ENCODE measurements at places on chromosomes 1 and 21. TPM values are rescaled to one million over a fixed set of nuclear protein-coding genes. Genes with fewer than 3 reads are reported as not detected.

Gene LCK
- total RNA-seq: not detected

Gene FGR
- total RNA-seq: not detected

Gene RGS2
- total RNA-seq: 26.9 TPM

Gene CELA3B
- total RNA-seq: not detected

Gene CFAP126
- total RNA-seq: not detected

Gene PRR9
- not detected for total RNA-seq

Gene KRTAP19-7
- not detected for total RNA-seq

Gene ADPRS
- 53.9 TPM for total RNA-seq

Gene SPATA6
- 6.8 TPM for total RNA-seq

Gene SPOCD1
- 12.4 TPM for total RNA-seq

DNA sequence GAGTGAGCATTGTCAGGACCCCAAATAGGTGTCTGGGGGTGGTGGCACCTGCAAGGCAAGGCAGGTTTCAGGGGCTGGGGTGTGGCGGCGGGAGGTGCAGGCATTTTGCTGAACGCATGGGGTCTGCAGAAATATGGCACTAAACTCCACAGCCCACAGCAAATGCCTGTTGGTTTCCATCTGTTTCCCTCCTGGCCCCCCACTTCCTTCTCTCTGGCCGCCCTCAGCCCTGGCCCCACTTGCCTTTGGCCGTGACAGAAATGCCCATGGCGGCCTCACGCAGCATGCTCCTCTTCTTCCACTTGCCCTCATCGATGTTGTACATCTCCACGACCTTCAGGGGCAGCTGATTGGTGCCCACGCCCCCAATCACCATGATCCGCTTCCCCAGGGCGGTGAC is 13.7 kb downstream of the KLHDC8A start:
- no peak for DNase-seq

GRCh38 chr1:184629266-184629665 is 125.4 kb downstream of the EDEM3 start:
- peak; percentile 17 for DNase-seq

- no peak for DNase-seq
Measured at GRCh38 chr1:239795304-239795703, 296.4 kb upstream of the FMN2 start.

DNA sequence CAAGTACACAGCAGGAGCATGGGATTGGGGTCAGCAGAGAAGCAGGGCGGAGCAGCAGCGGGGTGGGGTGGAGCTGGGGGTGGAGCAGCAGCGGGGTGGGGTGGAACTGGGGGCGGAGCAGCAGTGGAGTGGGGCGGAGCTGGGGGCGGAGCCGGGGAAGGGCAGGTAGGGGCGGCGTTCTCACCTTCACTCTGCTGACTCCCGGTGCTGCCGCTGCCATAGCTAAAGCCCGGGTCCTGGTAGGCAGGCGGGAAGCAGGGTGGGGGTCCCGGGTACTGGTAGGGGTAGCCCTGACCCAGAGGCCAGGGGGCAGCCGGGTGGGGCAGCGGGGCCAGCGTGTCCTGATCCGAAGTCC is 6.7 kb downstream of the TAS1R3 start:
- DNase-seq: no peak

DNA sequence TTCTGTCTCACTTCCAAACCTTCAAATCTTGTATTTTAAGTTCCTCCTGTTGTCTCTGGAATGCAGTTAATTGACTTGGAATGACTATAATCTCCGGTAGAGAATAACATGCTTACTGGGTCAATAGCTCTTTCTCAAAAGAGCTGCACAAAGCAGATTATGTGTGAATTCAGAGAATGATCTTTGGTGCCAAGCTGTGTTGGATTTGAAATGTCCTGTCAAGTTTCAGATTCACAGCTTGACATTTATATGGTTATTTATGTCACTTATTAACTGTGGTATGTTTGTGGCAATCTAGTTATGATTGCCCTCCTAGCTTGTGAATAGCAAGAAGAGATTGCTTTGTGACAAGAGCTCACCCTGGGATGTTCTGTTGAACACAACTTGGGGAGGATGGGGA is 128.3 kb upstream of the KCNE2 start:
- no peak for DNase-seq

GRCh38 chr1:93770640-93771039 is 89.0 kb upstream of the BCAR3 start:
- no peak for DNase-seq

DNA sequence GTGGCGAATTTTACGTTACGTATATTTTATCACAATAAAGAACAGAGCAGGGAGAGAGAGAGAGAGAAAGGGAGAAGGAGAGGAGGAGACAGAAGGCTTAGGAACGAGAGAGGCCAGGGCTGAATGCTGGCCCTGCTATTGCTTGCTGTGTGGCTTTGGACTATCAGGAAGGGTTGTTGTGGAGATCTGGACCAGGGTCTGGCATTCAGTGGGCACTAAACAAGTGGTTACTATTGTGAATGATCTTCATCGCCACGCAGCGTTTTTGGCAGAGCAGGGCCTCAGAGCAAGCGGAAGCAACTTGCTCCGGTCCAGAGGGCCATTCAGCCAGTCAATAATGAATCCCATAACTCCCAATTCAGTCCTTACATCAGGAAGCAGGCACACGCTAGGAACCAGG is 26.4 kb downstream of the PIK3C2B start:
- no peak for DNase-seq

DNA sequence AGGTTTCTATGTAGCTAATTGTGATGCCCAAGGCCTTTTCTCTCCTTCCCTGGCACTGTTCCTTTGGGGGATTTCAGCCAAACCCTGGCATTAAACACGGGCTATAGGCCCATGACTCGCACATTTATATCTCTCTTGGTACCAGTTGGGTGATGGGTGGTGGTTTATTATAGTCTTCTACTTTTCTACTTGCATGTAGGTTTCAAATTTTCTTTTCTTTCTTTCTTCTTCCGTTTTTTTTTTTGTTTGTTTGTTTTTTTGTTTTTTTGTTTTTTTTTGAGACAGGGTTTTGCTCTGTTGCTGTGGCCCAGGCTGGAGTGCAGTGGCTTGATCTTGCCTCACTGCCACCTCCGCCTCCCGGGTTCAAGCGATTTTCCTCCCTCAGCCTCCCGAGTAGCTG is 1.1 kb downstream of the IL10RB start:
- DNase-seq: no peak

DNA sequence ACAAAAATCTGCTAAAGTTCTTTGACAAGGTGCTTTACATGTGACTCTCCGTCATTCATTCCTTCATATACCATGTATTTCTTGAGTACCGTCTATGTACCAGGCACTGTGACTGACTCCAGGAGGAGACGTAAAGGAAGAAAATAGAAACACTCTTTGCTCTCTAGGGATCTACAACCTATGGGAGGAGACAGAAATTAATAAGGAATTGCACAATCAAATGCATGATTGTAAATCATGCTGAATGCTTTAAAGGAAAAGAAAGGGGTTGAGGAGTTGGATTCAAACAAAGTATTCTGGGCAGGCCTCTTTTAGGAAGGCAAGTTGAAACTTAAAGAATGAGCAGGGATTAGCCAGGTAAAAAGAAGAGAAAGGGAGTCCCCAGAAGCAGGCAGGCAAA is 239.1 kb upstream of the FGGY start:
- no peak for DNase-seq

- DNase-seq: no peak
Measured at GRCh38 chr1:227952374-227953021, 4.8 kb upstream of the WNT9A start.

DNA sequence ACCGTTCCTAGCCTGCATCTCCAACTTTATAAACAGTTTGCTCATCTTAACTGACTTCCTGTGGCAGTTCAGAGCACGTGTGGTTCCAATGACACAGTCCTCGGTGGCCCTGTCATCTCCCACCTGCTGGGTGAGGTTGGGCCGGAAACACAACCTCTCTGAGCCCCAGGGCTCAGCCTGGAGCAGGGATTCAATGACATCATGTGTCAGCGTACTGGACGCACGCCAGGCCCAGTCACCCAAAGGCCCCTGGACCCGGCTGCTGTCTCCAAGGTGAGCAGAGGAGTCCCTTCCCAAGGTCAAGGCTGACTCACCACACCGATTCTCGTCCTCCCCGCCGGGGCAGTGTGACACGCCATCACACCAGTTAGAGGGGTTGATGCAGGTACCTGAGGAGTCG is 19.9 kb downstream of the TMPRSS2 start:
- no peak for DNase-seq

GRCh38 chr1:2068951-2069350 is 18.7 kb downstream of the PRKCZ start:
- DNase-seq: no peak

DNA sequence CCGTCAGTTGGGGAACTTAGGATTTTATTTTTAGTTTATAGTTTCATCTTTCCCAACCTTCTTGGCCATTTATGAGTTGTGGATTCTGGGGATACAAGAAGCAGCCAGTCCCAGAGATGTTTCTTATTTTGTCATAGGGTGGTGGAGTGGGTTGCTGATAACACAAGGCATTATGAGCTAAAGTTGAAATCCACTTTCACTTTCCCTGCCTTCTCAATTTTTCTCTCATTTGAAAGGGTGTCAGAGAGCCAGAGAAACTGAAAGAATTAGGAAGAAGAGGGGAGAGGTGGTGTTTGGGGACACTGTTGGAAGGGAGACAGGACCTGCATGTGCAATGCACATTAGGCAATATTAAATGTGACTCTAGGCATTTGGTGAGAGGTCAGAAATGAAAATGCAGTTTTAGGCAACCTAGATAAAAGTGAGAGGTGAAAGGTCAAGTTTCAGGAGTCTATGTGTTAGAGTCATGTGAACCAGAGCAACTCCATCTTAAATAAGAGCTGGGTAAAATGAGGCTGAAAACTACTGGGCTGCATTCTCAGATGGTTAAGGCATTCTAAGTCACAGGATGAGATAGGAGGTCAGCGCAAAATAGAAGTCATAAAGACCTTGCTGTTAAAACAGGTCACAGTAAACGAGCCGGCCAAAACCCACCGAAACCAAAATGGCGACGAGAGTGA is 71.1 kb upstream of the F3 start:
- no peak for DNase-seq

GRCh38 chr1:11738783-11739182 is 2.8 kb downstream of the AGTRAP start:
- no peak for DNase-seq

- DNase-seq: no peak
Measured at GRCh38 chr1:246437961-246438360, 69.1 kb downstream of the SMYD3 start.

DNA sequence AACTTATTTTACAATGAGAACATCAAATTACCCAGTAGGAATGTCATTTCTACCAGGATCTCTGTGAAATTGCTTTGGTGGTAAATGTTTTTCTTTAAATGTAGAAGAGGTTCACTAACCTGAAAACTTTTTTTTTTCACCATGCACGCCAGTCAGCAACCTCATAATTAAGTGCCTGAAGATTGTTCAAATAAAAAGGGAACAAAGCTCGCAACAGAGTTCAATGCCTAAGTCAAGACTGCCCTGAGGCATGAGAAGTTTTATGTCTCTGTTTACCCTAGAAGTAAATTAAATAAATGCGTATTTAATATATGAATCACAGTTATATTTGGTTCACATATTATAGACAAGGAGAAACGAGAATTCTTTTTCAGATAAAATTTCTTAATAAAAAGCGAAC is 13.8 kb upstream of the SYDE2 start:
- no peak for DNase-seq

- no peak for DNase-seq
Measured at GRCh38 chr21:33377221-33377920, 25.8 kb upstream of the IFNGR2 start.

DNA sequence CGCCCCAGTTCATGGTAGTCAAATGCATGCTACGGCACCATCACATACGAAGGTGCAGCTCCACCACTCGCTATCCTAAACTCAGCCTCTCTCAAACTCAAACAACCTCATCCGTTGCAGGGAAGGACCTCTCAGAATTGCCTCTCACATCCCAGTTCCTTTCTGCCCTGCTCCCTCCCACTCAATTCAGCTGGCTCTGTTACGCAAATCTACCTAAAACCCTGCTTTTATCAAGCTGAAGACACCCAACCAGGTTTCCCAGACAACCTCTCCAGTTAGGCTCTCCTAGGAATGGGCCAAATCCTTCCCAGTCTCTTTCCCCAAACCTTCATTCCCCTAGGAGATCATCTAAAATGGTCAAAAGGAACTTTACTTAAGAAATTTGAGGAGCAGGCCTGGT is 62.9 kb downstream of the CLSTN1 start:
- no peak for DNase-seq

- DNase-seq: peak; percentile 64
Measured at GRCh38 chr1:207027206-207027777, 5.3 kb downstream of the C1orf116 start.

DNA sequence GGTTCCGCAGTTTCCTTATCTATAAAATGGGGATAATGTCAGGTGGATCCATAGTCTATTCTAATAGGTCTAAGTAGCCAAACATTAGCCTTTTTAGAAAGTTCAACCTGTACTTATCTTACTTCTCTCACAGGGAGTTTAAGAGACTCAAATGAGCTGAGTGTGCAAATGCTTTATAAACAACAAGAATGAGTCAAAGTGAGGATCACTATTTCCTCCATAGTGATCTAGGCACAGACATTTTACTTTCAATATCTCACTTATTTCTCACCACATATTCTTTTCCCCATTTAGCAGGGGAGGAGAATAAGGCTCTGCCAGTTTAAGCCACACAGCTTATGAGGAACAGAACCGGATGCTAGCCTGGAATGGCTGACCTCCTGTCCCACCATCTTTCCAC is 92.1 kb upstream of the LMO4 start:
- peak; percentile 15 for DNase-seq

- DNase-seq: no peak
Measured at GRCh38 chr1:233327651-233328141, at the start of gene MAP3K21. MAP3K21 (plus strand) TSS chr1:233327724; CDS start chr1:233328029, 305 bp downstream.

- DNase-seq: no peak
Measured at GRCh38 chr1:38652217-38652616, 207.4 kb downstream of the RRAGC start.

DNA sequence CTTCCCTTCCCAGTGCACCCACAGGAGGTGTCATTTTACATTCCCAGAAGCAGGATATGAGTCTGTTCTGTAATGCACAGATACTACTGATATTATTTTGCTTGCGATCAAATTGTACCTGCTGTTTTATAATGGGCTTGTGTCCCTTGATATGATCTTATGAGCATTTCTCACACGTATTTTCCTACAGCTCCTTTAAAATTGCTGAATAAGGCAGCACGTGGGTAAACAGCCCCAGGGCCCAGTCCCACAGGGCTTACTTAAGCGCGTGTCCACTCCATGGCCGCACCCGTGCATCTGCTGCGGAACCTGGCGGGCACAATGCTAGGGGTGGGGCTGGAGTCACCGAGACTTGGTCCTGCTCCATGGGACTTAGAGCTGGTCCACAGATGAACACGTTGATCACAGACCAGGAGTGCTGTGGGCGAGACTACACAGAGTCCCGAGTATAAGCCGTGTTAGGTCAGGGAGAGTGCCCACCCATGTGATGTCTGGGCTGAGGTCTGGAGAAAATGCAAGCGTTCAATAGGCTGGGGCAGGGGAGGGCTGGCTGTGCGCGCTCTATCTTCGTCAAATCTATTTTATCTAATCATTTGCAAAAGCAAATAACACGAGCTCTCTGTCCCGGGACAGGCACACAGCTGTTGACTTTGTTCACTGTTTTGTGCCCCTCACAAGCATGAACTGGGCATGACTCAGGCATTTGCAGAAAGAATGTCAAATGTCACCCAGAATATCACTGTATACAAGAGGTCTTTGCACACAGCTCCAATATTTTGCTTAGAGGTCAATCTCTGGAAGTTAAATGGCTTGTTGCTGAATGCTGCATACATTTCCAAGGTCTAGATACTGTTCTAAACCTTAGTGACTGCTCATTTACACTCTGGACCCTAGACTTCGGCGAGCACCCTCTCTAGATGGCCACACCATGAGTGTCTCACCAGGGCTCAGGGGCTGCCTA is 119.3 kb downstream of the CRYAA start:
- peak; percentile 14 for DNase-seq

All from RPMI7951 (cell line).